ENCODE measurements at places on chromosomes 1 and 21. TPM values are rescaled to one million over a fixed set of nuclear protein-coding genes. Genes with fewer than 3 reads are reported as not detected.

The CORT gene
- total RNA-seq = not detected

The TFF3 gene
- 9.1 TPM for total RNA-seq

The FAM229A gene
- 3.7 TPM for total RNA-seq

The OR2G6 gene
- total RNA-seq = not detected

The FCMR gene
- 4.6 TPM for total RNA-seq

The PGLYRP3 gene
- not detected for total RNA-seq

The NFASC gene
- total RNA-seq = 1.6 TPM

The OR2T33 gene
- 0.18 TPM for total RNA-seq

- no peak for DNase-seq
Observed at GRCh38 chr21:42423197-42423675, 19.5 kb downstream of the UBASH3A start.

- DNase-seq = peak; percentile 17
Observed at GRCh38 chr1:44775930-44776729, 790 bp downstream of the RPS8 start.

DNA sequence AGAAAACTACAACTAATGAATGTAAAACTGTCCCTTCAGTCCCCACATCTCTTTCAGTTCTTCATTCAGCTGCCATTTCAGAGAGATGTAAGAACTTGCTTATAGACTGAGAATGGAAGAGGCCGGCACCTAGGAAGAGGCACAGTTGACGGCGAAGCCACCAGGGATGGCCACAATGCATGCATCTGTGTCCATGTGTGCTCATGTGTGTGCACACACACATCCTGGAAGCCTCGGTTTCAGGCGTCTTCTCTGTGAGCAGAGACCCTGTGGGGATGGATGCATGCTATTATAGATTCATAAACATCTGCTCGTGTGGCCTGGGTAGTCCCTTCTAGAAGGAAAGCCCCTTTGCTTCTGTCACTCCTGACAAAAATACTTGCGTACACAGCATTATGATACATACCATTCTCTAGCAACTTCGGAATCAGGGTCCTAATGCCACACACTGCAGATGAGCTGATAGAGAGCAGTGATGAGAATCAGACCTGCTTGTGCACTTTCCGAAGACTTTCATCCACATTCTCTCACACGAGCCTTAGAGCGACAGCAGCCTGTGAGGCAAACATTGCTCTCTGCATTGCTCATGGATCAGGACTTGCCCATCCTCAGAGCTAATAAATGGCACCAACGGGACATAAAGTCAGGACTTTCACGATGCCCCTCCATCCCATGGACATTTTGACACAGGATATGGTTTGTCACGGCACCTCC lies 12.4 kb upstream of the GPR61 start:
- DNase-seq = no peak

DNA sequence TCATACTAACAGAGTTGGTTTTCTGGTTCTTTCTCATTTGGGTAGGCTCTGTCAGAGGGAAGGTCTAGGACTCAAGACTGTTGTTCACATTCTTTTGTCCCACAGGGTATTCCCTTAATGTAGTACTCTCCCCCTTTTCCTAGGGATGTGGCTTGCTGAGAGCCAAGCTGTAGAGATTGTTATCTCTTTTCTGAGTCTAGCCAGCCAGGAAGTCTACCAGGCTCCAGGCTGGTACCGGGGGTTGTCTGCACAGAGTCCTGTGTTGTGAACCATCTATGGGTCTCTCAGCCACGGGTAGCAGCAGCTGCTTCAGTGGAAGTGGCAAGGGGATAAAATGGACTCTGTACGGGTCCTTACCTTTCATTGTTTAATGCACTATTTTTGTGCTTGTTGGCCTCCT lies 226.4 kb downstream of the LBR start:
- DNase-seq = no peak

DNA sequence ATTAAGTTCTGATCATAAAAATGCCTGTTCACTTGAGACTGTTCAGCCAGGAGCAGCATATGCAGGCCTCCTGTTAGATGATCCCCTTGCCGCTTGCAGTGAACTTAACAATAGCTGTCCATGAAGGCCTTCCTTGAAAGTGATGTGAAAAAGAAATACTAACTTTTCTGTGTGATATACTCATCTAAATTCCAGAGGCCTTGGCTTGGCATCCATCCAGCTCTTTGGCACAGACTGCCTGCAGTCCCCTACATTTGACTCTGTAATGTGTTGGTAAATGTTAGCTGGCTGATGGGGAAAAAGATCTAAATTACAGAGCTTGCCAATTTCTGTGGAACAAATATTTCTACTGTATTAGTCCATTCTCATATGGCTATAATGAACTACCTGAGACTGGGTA lies 73.7 kb downstream of the KCNK2 start:
- peak; percentile 34 for DNase-seq

- no peak for DNase-seq
Observed at GRCh38 chr1:67814121-67814772, 19.0 kb downstream of the GNG12 start.

DNA sequence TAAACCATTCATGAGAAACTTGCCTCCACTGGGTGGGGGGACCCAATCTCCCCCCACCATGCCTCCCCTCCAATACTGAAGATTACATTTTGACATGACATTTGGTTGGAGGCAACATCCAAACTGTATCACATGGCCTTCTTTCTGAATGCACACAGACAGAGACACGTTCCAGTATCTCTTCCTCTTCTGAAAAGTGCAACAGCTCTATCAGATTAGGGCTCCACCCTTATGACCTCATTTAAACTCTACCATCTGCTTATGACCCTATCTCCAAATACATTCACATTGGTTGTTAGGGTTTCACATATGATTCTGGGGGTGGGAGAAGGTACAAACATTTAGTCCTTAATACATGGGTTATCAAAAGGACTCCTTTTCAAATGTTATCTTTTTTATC lies 481.8 kb upstream of the NFIA start:
- no peak for DNase-seq

DNA sequence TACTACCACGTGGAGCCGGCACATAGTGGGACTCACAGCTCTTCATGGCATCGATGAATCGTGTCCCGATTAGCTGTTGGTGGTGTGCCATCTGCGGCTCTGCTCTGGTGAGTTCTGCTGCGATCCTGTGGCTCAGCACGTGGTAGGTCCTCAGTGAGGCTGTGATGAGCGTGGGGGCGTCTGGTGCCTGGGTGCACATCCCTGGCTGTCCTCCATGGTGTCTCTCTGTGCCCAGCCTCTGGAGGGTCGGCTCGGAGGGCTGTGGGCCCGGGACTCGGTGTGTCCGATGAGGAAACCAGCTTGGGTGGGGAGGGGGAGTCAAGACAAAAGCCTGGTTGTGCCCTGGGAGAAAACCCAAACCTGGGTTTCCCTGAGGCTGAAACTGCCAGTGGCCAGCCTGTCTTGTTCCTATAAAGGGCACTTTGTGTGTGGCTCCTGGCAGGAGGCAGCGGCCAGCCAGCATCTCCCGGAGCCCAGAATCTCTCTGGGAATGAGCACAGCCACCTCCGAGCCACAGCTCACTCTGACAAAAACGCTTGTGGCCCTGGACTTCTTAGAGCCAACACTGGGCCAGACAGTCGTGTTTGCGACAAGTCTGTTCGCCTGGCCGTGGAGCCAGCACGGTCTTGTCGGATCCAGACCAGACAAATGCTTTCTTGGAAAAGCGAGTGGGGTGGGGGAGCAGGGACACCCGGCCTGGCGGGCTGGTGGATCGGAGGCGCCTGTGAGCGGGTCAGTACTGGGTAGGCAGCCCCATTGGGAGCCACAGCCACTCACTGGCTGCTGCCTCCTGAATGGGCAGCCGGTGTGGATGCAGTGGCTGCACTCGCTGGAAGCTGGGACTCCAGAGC lies 31.8 kb downstream of the SPSB1 start:
- no peak for DNase-seq
